ENCODE measurements at places on chromosomes 5 and 9. TPM values are rescaled to one million over a fixed set of nuclear protein-coding genes. Genes with fewer than 3 reads are reported as not detected.

Gene GDA
- polyA plus RNA-seq: 0.75 TPM

Gene ALAD
- polyA plus RNA-seq: 41.7 TPM

DNA sequence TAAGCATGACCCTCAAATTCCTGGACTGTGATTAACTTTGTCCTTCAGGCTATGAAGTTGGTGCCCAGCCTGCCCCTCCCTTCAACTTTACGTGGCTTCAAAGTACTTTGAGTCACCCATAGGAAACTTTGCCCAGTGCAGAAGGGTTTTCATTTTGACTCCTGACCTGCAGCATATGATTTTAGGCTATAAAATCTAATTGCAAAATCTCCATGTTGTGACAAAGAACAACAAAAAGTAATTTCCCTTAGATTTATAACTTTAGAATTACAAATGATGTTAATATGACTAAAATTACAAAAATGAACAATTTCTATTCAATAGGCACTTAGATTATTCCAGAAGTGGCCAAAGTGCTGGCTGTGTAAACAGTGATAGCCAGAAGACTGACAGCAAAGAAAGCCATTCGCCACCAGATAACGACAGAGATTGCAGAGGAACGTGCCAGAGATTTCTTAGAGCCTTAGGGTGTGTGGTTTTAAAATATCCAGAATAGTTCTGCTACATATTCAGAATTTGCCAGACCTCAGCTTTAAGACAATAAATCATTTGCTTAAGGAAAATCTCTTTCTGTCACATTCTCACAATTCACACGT is 197.4 kb downstream of the SEMA5A start:
- DNase-seq: no peak

GRCh38 chr9:88663771-88664419 is 128.9 kb downstream of the NXNL2 start:
- DNase-seq: no peak

DNA sequence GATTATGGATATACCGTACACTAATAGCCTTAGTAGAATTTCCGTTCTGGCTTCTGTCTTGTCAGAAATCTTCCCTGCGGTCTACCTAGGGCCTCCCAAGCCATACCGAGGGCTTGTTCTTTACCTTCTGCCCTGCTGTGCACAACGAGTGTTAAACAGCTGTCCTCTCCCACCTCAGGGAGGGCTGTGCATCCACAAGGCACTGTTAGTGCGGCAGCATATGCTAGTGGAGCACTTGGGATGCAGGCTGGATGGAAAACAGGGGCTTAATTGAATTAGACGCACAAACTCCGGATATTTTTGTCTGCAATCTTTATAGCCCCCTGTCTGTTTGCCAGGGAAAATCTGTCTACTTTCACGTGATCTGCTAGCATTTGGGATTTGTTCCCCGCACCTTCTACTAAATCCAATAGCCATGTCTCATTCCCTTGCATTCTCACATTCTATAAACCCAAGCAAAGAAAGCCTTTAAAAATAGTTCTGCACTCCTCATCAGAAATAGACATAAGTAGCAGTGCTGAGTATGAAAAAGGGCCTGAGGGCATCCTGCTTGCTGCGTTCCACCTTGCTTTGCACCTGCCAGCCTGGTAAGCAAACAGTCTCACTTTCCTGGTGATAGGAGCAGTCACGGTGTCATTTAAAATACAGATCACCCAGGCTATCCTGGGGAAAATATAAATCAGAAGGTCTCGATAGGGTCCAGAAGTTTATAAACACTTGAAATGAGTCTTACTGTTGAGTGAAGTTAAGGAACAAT is 382.6 kb downstream of the RASEF start:
- no peak for DNase-seq

- no peak for DNase-seq
Measured at GRCh38 chr5:149338364-149338763, 6.9 kb upstream of the GRPEL2 start.

GRCh38 chr9:11821306-11821975 is 871.7 kb upstream of the TYRP1 start:
- no peak for DNase-seq

- no peak for DNase-seq
Measured at GRCh38 chr9:18906656-18907395, 126.2 kb downstream of the SAXO1 start.
